Lower leg skin (tissue), 4 donors: ENCODE measurements at places on chromosomes 12 and 14. TPM values are rescaled to one million over a fixed set of nuclear protein-coding genes. Genes with fewer than 3 reads are reported as not detected.

The DCN gene
- 499 TPM for total RNA-seq

The KRT6C gene
- 11.0 TPM for total RNA-seq

The EPYC gene
- total RNA-seq: not detected

The FBXW8 gene
- 8.1 TPM for total RNA-seq

The CLEC1B gene
- total RNA-seq: not detected

The RD3L gene
- total RNA-seq: not detected

The DAO gene
- total RNA-seq: not detected

The DPY19L2 gene
- 3.5 TPM for total RNA-seq

The KIF5A gene
- total RNA-seq: 0.29 TPM

The GOLT1B gene
- total RNA-seq: 13.6 TPM

The SLCO1B1 gene
- total RNA-seq: not detected

The DCD gene
- 1,755 TPM for total RNA-seq

The PIWIL1 gene
- 1.3 TPM for total RNA-seq

The INSM2 gene
- total RNA-seq: not detected

The LAG3 gene
- 1.1 TPM for total RNA-seq

The MAP3K9 gene
- total RNA-seq: 22.0 TPM

The SLC2A13 gene
- 9.2 TPM for total RNA-seq
